ENCODE measurements at places on chromosomes 3 and 15. TPM values are rescaled to one million over a fixed set of nuclear protein-coding genes. Genes with fewer than 3 reads are reported as not detected.

Gene FRMD5
- total RNA-seq = 1.00 TPM

Gene GUCA1C
- total RNA-seq = not detected

- no peaks in the 10 kb centered on the region for H3K27me3 ChIP-seq
Observed at GRCh38 chr3:139555249-139555648, 15.7 kb upstream of the RBP1 start.

Gene CHDH
- total RNA-seq = 40.4 TPM

Gene ULK4
- total RNA-seq = 11.8 TPM

GRCh38 chr3:178500631-178501030 lies 35.6 kb upstream of the KCNMB2 start:
- no peak overlapping the region for H3K27ac ChIP-seq
- no peak for DNase-seq
- no peaks in the 10 kb centered on the region for H3K27me3 ChIP-seq
- H3K36me3 ChIP-seq = no peaks in the 10 kb centered on the region

DNA sequence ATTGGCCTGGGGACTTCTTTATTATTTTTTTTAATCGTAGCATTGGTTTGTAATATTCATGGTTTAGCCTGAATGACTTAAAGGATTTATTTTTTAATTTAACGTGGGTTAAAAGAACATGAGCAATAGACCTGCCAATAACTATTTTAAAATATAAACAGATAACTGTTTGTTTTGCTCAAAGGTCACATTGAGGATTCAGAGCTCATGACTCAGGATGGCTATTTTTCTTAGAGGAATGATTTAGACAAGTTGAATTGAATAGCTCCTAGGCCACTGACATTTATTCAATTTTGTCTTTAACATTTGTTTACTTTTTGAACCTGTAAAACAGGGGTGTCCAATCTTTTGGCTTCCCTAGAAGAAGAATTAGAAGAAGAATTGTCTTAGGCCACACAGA lies 68.5 kb downstream of the ITPR1 start:
- no peak overlapping the region for H3K4me3 ChIP-seq
- peak; percentile 53 for DNase-seq
- peaks cover 44% of the 10 kb centered on the region for H3K4me1 ChIP-seq
- no peaks in the 10 kb centered on the region for H3K36me3 ChIP-seq
- no peaks in the 10 kb centered on the region for H3K27me3 ChIP-seq
- H3K27ac ChIP-seq = no peak overlapping the region

DNA sequence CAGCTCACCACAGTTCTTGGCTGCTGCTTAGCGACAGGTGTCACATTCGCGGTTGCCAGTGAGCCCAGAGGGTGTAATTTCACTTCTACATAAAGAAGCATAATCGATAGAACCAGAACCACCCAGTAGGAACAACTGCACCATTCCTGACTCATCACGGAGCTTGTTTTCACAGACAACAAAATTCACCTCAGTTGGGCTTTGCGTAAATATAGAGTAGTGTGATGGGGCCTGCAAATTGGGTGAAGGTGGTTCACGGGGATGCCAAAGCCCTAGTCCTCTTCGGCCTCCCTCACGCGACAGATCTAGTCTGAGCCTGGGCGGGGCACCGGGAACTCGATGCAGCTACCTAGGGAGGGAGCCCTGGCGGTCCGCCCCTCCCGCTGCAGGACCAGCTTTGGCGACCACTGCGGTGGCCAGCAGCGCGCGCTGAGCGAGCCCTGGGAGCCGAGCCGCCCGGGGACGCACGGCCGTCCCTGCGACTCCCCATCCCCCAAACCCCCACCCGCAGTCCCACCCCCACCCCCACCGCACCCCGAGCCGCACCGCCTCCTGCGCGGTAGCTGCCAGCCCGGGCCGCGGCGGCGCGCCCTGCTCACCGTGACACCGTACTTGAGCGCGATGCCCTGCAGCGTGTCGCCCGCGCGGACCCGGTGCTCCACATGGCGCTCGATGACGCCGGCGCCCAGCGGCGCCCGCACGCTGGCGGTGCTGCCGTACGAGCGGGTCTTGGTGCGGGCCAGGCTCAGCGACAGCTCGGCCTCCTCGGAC lies 519 bp downstream of the LYSMD2 start:
- H3K4me1 ChIP-seq = no peaks in the 10 kb centered on the region
- peaks cover 42% of the 10 kb centered on the region for H3K27me3 ChIP-seq
- DNase-seq = no peak
- no peak overlapping the region for H3K27ac ChIP-seq
- no peaks in the 10 kb centered on the region for H3K36me3 ChIP-seq
- peak overlapping the region; percentile 70 for H3K4me3 ChIP-seq

GRCh38 chr15:69410248-69410874 lies 3.8 kb upstream of the KIF23 start:
- H3K36me3 ChIP-seq = no peaks in the 10 kb centered on the region
- peak; percentile 11 for DNase-seq
- no peaks in the 10 kb centered on the region for H3K27me3 ChIP-seq

DNA sequence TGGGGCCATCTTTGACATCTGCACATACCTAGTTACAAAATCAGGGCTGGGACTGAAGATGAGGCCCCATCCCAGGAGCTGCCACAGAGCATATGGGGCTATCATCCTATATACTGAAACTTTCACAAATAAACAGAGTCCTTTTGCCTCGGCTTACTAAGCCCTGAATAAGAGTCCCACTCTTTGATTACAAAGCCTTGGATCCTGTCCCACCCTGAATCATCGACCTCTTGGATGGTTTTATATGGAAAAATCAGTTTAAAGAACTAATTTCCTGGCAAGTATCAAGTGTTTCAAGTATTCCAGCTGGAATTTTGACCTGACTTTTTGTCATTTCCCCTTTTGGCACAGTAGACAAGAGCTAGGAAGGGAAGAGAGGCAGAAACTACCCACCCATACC lies 331.3 kb upstream of the FRG2C start:
- H3K4me1 ChIP-seq = no peaks in the 10 kb centered on the region
- no peak overlapping the region for H3K4me3 ChIP-seq
- H3K27me3 ChIP-seq = 0 out of 2 replicates have a peak, but pooled peaks cover 2% of the 10 kb centered on the region
- H3K27ac ChIP-seq = no peak overlapping the region
- H3K36me3 ChIP-seq = no peaks in the 10 kb centered on the region

GRCh38 chr3:68256635-68257223 lies 602.3 kb upstream of the SUCLG2 start:
- no peaks in the 10 kb centered on the region for H3K4me1 ChIP-seq
- no peak overlapping the region for H3K27ac ChIP-seq
- H3K27me3 ChIP-seq = no peaks in the 10 kb centered on the region
- H3K4me3 ChIP-seq = no peak overlapping the region
- no peak for DNase-seq
- no peaks in the 10 kb centered on the region for H3K36me3 ChIP-seq

- no peaks in the 10 kb centered on the region for H3K36me3 ChIP-seq
- no peak for DNase-seq
- H3K27ac ChIP-seq = no peak overlapping the region
- peaks cover 15% of the 10 kb centered on the region for H3K4me1 ChIP-seq
- no peak overlapping the region for H3K4me3 ChIP-seq
Observed at GRCh38 chr15:52822475-52822874, 32.3 kb upstream of the ONECUT1 start.

Gene GOLGA8G
- not detected for total RNA-seq

Gene HIGD2B
- not detected for total RNA-seq

GRCh38 chr3:119457246-119457645 lies 6.2 kb downstream of the TMEM39A start:
- no peaks in the 10 kb centered on the region for H3K27me3 ChIP-seq
- H3K27ac ChIP-seq = no peak overlapping the region
- H3K4me1 ChIP-seq = peaks cover 26% of the 10 kb centered on the region
- no peak for DNase-seq

DNA sequence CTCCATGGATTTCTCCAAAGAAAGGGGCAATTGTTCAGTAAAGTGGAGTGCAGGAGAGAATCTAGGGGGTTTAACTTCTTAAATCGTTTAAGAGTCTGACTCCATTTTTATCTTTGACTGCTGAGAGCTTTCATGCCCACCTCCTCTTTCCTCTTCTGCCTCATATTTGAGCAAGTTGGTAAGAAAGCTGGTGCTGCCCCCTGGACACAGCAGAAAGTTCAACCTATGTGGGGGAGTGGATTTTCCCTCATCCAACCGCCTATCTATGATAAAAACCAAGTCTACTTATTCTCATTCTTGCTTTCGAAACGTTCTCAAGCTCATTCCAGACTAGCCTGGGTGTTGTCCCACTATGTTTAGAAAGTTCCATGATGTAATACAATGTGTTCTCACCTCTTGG lies 26.0 kb downstream of the HHLA2 start:
- H3K27ac ChIP-seq = no peak overlapping the region
- no peaks in the 10 kb centered on the region for H3K4me1 ChIP-seq
- no peak for DNase-seq
- H3K36me3 ChIP-seq = no peaks in the 10 kb centered on the region
- no peak overlapping the region for H3K4me3 ChIP-seq
- no peaks in the 10 kb centered on the region for H3K27me3 ChIP-seq

Data from HepG2 (cell line).